ENCODE measurements at places on chromosomes 11 and 22. TPM values are rescaled to one million over a fixed set of nuclear protein-coding genes. Genes with fewer than 3 reads are reported as not detected.

The RIBC2 gene
- 1.7 TPM for polyA plus RNA-seq

The TBX10 gene
- not detected for polyA plus RNA-seq

The ACRV1 gene
- polyA plus RNA-seq, result 0.10 TPM

The OR52E8 gene
- not detected for polyA plus RNA-seq

The C11orf71 gene
- 8.3 TPM for polyA plus RNA-seq

The OR52H1 gene
- not detected for polyA plus RNA-seq

The OMP gene
- polyA plus RNA-seq, result not detected

The FXYD2 gene
- 1.5 TPM for polyA plus RNA-seq

DNA sequence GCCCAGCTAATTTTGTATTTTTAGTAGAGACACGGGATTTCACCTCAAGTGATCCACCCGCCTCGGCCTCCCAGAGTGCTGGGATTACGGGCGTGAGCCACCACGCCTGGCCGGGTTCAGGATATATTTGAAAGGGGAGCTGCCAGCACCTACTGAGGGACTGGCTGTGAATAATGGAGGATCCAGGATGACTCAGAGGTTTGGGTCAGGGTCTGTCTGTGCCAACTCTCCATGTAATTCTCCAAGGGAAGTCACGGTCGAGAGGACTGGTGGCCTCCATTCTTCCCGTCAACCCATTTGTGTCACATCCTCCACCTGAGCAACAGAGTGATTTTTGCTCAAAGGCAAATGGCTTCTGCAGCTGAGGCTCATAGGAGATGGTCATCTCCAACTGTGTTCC is 3.6 kb upstream of the ARRB1 start:
- DNase-seq, result no peak

DNA sequence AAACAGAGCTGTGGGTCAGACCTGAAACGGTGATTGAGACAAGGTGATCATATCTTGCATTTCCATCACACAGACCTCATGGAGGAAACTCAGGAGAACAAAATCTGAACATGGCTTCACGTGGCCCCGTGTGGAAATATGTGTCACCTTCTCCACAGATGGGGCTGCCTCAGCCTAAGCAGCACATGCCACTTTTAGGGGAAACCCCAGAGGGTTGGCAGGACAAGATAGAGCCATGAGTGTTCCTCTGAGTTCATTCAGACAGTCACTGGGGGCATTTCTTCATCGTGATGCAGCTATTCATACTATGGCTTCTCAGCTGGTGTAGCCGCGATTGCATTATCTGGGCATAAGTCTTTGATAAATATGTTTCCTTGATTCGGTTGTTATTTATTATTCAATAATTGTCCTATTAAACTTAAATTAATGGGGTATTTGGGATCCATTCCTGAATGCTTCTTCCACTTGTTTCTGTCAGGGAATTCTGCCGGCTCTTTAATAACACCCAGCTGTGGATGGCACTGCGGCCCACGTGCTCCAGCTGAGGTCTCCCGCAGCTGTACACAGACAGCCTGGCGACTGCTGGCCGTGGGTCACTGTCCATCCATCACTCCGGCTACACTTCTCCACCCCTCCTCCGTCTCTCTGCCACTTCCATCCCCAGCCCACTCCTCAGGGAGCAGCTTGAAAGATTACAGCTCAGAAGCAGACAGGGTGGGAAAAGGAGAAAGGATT is 485.1 kb downstream of the OPCML start:
- no peak for DNase-seq

DNA sequence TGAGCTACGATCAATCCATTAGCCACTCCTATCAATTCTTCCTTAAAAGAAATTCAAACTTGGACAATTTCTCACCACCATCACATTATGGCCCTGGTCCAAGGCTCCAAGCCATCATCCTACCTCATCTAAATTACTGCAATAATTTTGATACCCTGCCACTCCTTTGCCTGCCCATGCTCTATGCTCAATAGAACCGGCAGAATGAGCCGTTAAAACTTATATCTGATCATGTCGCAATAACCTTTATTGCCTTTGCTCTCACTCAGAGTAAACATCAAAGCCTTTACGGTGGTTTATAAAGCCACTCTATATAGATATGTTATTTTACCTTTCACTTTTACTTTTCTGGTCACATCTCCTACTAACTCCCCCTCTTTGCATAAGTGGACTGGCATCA is 2392.1 kb upstream of the RAG2 start:
- DNase-seq, result no peak

DNA sequence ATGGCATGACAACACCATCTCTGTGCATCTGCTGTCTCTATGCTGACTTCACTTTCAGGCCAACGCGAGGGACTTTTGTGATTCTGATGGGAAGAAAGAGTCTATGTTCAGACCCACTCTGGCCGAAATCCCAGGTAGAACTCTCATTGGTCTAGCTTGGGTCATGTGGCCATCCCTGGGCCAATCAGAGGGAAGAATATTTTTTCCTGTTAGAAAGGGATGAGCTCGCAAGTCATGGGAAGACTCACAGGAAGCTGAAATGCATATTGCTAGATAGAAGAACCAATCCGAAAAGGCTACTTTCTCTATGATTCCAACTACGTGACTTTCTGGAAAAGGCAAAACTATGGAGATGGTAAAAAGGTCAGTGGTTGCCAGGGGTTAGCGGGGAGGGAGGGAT is 56.0 kb upstream of the LINC01488 start:
- DNase-seq, result no peak

- DNase-seq, result no peak
Observed at GRCh38 chr11:79626135-79627075, 185.6 kb upstream of the TENM4 start.

- no peak for DNase-seq
Observed at GRCh38 chr22:39433476-39434242, 23.2 kb upstream of the MGAT3 start.

GRCh38 chr11:14872032-14872431 is 20.0 kb downstream of the CYP2R1 start:
- no peak for DNase-seq

- no peak for DNase-seq
Observed at GRCh38 chr22:46068593-46069491, 81.5 kb upstream of the PPARA start.

Data from muscle of arm (tissue), 14 donors.